ENCODE measurements at places on chromosomes 7 and 10.

GRCh38 chr7:71019706-71020105 is 112.2 kb upstream of the GALNT17 start:
- DNase-seq, result no peak

- DNase-seq, result peak; percentile 55
Observed at GRCh38 chr7:131108212-131108940, 219.3 kb upstream of the MKLN1 start.

DNA sequence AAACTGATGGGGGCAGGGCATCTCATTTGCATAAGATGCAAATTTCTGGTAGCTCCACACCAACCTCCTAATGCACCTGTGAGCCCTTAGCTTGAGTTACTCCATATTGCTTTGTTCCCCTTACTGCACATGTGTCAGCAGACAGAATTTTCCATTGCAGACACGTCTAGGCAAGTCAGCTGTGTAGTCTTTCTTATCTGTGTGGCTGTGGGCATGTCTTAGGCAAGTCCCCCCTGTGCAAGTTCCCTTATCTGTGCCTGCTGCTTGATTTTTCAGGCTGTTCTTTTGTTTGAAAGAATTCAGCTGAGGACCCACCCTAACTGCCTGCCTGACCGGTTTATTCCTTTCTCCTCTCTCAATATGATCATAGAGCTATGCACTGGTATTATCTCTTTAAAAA is 28.5 kb upstream of the TRIM24 start:
- no peak for DNase-seq

GRCh38 chr10:89248990-89249389 is 2.6 kb downstream of the LIPA start:
- no peak for DNase-seq

- DNase-seq, result no peak
Observed at GRCh38 chr10:102457591-102458150, 6.3 kb upstream of the C10orf95 start.

DNA sequence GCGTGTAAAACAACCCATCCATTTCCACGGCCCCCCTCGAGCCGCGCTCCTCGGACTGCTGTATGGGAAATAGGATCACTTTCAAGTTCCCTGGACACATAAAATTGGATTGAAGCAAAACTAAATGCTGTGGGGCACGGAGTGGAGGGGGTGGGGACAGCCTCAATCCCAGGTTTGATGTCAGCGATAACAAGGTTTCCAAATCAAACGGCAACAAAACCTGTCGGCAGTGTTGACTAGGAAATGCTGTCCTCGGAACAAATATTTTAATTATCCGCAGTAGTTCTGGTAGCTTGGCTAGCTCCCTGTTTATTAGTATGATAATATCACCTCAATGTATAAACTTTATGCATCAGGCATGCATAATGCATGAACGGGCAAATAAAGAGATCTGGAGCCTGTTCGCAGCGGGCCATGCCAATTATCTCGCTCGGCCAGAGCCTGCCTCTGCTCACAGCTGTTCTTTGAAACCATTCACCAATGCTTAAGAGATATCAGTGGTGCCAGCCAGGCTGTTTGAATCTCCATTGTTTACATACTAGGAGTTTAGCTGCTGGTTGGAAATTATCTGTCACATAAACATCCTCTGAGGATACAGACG is 161.1 kb downstream of the PAXIP1 start:
- no peak for DNase-seq

GRCh38 chr7:155580367-155580766 is 34.0 kb upstream of the CNPY1 start:
- no peak for DNase-seq

- DNase-seq, result no peak
Observed at GRCh38 chr10:83848677-83849076, 290.6 kb upstream of the GHITM start.

GRCh38 chr10:9302140-9302746 is 1247.8 kb downstream of the GATA3 start:
- peak; percentile 79 for DNase-seq

DNA sequence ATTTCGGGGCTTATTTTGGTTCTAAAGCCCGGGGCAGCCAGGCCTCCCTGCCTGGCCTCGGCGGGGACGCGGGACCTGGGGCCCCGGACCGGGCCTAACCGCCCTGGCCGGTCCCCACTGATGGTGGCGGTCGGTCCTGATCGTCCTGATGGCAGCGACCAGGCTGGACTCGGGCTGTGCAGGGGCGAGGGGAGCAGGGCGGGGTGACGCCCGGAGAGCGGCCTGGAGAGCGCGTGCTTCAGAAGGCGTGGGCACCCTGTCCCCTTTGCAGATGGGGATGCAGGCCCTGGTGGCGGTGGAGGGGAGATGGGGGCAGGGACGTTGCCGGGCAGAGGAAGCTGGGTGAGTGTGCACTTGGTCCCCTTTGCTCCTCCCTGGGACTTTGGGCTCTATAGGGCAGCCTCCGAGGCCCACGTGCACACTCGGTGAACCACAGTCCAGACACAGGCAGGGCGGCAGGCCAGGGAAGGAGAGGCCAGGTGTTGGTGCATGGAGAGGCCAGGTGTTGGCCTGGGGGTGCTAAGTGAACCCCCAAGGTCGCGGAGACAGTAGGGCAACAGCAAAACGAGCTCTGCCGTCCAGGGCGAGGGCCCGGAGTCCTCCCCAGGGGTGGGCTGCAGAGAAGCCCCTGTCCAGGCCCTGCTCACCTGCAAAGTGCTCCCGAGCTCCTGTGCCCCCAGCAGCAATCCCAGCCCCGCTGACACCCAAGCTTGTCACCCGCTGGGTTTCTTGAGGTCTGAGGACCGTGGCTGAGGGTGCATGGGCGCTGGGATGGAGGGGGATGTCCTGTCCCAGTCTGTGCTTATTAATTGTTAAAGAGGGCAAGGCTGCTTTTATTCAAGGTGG is 42.4 kb upstream of the FAM20C start:
- DNase-seq, result peak; percentile 52

DNA sequence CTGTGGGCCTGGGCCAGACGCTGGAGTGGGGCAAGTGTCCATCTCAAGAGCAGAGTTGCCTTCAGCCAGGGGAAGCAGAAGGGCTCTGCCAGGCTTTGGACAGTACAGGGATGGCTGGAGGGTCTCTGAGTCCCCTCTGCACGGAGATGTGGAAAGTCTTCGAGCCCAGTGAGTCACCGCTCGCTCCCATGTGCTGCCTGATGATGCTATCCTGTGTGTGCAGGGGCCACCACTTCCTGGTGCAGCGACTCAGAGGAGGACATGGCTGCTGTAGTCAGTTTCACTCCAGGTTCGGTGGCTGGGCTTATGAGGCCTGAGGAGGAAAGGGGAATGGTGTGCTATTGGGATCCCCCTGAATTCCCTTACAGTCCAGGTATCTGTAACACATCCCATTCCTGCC is 6.0 kb downstream of the ADCYAP1R1 start:
- peak; percentile 45 for DNase-seq

GRCh38 chr7:117835016-117835664 is 38.1 kb downstream of the CTTNBP2 start:
- no peak for DNase-seq
